ENCODE measurements at places on chromosomes 11 and 22.
A peak's percentile ranks its signal among the peaks of the same experiment; 100 is the strongest.

GRCh38 chr11:1504138-1504537, 17.6 kb upstream of the MOB2 start:
- DNase-seq, result no peak

- no peak for DNase-seq
Observed at GRCh38 chr11:9728058-9728457, 64.2 kb downstream of the SWAP70 start.

- peak; percentile 97 for DNase-seq
Observed at GRCh38 chr22:45263463-45264269, 21.1 kb upstream of the UPK3A start.

DNA sequence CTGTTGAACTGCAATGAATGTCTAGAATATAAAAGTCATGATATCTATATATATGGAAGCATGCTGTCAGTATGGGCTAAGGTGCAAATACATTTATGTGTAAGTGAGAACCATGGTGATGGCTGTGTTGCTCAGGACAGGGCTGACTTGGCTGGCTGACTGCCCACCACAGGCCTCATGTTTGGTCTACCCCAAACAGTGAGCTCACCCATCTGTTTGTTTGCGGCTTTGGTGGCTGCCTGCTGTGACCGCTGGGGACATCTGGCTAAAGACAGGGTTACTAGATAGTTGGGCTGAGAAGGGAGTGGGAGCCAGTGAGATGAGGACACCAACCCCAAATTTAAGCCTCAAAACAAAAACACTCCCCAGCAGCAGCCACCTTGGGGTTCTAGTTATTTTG, 6.3 kb downstream of the CD44 start:
- peak; percentile 74 for DNase-seq

DNA sequence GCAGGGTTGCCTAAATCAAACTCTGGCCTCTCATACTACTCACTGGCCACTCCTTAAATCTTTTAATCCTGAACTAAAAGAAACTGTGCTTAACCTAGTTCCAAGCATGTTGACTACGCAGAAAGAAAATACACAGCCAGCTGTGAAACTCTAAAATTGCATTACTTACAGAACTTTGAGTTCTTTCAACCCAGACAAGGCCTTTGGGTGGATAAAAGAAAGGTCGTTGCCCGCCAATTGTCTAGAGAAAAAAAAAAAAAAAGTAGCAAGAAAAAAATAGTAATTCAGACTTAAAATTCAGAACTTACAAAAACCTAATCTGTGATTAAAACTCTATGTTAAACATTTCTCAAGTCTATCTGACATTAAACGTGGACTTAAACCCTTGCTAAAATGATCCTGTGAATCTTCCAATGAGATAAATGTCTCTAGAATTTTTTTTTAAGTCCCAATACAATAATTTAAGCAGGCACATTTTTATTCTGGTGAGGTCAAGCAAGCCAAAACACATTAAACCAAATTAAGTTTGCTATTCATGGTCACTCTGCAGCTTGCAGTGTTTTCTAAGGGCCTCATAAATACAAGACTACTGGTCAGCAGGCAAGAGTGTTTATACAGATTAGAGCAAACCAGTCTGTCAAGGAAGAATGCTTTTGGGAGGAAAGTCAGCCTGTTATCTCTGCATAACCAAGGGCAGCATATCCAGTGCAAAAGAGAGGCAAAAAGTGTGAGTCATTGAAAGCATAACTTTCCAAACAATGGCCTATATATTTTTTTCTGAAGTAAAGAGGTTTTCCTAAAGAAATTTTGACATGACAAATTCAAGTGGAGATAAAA, 29.5 kb upstream of the CCDC34 start:
- DNase-seq, result no peak

- DNase-seq, result no peak
Observed at GRCh38 chr22:38412435-38413084, 42.4 kb downstream of the KCNJ4 start.

- DNase-seq, result peak; percentile 16
Observed at GRCh38 chr22:22074634-22075381, 92.2 kb upstream of the TOP3B start.

- no peak for DNase-seq
Observed at GRCh38 chr11:20022363-20023081, 137.8 kb downstream of the DBX1 start.

DNA sequence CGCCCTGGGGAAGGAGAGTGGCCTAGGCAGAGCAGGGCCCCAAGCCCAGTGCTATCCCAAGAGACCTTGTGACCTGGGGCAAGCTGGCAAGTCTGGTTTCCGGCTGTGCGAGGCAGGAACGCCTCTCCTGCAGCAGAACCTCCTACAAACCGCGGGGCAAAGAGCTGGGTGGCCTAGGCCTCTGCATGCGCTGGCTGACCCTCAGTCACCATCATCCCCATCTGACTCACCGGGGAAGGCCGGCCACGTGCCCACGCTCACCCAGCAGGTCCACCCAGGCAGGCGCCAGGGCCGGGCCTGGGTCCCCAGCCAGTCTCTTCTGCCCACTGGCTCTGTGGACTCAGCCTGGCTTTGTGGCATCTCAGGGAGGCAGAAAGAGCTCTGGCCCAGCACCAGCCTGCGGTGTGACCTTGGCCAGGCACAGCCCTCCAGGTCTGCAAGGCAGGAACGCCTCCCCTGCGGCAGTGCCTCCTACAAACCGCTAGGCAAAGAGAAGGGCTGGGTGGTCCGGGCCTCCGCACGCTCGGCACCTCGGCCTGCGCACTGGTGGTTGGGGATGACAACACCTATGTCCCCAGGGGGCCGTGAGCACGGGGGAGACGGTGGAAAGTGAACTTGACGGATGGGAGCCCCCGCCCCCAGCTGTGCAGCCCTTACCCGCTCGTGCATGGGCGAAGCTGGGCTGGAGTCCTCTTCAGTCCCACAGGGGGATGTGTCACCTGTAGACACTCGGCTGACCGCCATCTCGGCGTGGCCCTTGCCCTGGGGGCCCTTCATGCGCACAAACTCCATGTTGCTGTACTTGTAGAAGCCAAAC, 38.2 kb downstream of the KIAA0930 start:
- no peak for DNase-seq

DNA sequence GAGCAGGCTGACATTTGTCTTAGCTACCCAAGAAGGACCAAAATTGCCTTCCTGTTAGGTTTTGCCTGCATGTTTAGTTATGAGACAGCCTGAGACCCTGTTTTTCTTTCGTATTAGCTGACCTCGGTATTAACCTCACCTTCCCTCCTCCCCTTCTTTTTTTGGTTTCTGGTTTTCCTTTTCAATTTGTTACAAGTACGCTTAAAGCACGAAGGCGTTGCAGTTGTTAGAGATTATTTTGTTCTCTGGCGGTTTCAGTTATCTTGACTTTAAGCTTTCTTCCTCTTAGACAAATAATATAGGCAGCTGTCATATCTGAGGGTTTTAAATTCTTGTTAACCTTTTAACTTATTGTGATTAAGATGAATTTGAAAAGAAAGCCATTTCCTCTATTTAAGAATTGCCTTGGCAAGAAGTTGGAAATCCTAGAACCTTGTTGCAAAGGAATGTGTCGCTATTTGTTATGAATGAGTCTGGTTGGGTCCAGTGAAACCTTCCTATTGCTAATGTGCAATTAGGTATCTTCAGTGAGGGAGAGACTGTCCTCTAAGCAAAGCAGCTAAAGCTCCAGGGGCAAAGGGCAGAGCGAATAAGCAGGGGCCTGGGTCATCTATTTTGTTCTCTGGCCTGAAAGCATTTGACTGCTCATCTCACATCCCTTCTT, 45.7 kb downstream of the PACS1 start:
- no peak for DNase-seq

GRCh38 chr22:20206709-20207215, 55.9 kb upstream of the CCDC188 start:
- DNase-seq, result peak; percentile 45

GRCh38 chr11:128965485-128965884, 22.8 kb upstream of the TP53AIP1 start:
- no peak for DNase-seq

GRCh38 chr11:61757213-61757862, 4.9 kb downstream of the MYRF start:
- DNase-seq, result no peak

DNA sequence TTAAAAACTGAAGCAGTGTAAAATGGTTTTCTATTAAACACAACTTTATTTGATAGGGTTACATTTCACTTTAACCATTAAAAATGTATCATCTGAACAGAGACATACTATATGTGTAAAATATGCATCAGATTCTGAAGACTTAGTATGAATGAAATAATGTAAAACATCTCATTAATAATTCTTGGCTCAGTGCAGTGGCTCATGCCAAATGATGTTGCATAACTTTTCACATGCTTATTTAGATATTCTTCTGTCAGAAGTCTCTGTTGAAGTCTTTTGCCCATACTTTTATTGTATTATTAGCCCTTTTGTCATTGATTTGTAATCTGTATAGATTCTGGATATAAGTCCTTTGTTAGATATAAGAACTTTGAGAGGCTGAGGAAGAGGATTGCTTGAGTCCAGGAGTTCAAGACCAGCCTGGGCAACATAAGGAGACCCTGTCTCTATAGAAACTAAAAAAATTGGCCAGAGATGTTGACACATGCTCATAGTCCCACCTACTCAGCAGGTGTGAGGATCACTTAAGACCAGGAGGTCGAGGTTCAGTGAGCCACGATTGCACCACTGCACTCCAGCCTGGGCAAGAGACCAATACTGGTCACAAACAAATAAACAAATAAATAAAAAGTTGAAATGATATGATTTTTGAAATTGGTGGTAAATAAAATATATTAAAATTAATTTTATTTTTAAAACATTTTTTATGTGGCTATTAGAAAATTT, 73.8 kb upstream of the PARVA start:
- DNase-seq, result no peak

DNA sequence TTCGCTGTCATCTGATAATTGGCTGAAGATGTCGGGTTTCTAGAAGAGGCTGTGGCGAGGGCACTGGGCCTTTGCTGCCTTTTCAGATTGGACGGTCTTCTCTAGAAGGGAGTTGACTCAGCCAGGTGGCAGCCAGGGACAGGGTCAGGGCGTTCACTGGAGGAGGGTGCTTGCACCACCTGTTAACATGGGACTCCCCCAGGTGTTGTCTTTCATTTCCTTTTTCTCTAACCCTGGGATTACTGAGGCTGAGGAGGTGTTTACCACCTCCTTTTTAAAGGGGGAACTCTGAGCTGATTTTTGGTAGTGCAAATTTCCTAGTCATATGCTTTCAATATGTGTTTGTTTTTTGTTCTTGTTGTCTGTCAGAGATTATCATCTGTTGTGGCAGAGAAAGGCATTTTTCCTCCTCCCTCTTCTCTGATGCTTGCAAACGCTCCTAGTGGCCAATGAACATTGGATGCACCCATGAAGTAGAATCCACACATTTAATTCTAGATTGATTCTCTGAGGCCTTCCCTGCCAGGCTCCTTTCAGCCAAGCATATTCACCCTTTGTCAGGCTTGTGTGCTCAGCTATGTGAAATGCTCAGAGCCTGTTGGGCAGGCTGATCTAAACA, 54.1 kb downstream of the LDLRAD3 start:
- DNase-seq, result no peak

- DNase-seq, result no peak
Observed at GRCh38 chr11:120337355-120338106, 1.3 kb downstream of the ARHGEF12 start.

DNA sequence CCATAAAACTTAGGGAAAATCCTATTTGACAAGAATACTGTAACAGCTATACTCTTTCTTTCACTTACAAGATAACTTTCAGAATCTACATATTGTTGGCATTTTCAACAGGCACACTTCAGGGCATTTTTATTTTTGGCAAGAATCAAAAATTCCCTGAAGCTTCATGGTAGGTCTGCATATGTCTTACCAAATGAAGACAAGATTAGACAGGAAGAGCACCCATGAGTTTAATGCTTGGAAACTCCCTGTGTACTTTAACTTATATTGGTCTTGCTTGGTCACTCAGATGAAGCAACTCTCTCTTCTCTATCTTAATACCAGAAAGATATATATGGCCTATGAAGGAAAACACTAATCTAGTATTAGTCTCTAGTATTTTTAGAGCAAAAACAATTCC, 137.7 kb downstream of the ATG16L2 start:
- no peak for DNase-seq

DNA sequence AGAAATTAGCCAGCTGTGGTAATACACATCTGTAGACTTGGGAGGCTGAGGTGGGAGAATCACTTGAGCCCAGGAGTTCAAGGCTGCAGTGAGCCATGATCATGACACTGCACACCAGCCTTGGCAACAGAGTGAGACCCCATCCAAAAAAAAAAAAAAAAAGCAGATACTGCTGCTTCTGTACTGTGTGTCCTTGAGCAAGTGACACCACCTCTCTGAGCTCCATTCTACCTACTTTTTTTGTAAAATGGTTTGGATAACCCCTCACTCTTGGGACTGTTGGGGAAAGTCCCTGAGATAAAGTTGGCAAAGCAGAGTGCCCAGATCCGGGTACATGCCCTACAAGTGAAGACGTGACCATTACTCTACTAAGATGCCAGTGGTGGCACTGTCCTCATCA, 2.7 kb downstream of the SEC14L3 start:
- no peak for DNase-seq

- peak; percentile 12 for DNase-seq
Observed at GRCh38 chr11:88704485-88704884, 361.3 kb downstream of the GRM5 start.

- DNase-seq, result no peak
Observed at GRCh38 chr11:91630916-91631673, 593.5 kb upstream of the FAT3 start.

DNA sequence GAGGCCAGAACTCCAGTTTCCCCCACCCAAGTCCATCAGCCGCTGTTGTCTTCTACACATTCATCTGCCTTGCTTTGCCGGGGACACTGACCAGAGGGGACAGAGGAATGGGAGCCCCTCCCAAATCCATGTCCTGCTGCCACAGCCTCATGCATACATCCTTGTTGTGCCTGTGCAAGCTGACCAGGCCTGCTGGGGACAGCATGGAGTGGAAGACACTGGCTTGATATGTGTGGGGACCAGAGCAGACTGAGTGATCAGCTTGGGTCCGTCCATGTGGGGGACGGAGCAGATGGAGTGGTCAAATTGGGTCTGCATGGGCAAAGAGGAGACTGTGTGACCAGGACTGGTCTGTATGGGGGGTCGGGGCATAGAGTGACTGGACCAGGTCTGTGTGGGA, 43.8 kb downstream of the KCNC1 start:
- no peak for DNase-seq

DNA sequence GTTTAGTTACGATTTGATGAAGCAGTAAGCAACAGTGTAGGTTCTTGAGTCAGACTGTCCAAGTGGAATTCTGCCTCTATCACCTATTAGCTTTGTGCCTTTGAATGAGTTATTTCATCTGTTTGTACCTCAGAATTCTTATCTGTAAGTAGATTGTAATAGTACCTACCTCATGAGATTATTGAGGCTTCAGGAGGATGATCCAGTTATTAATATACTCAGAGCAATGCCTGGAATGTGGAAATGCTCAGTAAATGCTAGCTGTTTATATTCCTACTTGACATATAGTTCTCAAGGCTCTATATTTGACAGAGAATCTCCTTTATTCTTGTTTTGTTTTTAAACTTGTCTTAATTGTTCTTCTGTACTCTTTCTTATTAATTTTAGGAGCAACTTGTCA, 70.1 kb downstream of the SFI1 start:
- DNase-seq, result no peak

GRCh38 chr11:112294688-112295340, 34.2 kb upstream of the PLET1 start:
- peak; percentile 56 for DNase-seq

- no peak for DNase-seq
Observed at GRCh38 chr11:9016916-9017642, 13.3 kb upstream of the NRIP3 start.
